NCI-H2107 (cell line): ENCODE measurements at places on chromosomes 6 and 20.

DNA sequence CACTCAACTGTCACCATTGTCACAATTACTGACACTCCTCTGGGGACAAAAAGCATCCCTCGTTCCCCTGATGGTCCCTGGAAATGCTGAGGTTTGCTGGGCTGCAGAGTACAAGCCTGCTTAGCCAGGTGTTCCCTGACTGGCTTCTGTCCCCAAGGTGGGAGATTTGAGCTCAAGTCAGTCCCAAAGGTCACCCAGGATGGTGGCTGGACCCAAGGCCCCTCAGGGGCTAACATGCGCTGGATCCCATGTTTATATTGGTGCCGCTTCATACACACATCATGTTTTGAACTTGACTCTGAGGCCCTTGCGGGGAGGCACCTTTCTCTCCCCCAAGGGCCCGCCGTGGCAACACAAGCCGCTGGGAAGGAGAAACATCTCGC, 44.2 kb downstream of the PMEPA1 start:
- DNase-seq: no peak

GRCh38 chr20:56359212-56360132, 698 bp downstream of the FAM210B start:
- DNase-seq: peak; percentile 20

- DNase-seq: no peak
Observed at GRCh38 chr20:24418731-24419130, 50.7 kb upstream of the SYNDIG1 start.

GRCh38 chr20:24060851-24061590, 72.4 kb upstream of the GGTLC1 start:
- no peak for DNase-seq

GRCh38 chr20:37519508-37520418, 1.3 kb upstream of the NNAT start:
- peak; percentile 71 for DNase-seq

DNA sequence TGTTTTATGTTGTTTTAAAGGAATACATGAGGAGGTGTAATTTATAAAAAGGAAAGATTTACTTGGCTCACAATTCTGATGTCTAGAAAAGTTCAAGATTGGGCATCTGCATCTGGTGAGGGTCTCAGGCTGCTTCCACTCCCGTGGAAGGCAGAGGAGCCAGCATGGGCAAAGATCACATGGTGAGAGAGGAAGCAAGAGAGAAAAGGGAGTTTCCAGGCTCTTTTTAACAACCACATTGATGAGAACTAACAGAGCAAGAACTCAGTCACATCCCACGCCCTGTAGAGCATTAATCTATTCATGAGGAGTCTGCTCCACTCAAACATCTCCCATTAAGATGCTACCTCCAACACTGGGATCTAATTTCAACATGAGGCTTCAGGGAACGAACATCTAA, 1666.3 kb downstream of the HACE1 start:
- DNase-seq: no peak

DNA sequence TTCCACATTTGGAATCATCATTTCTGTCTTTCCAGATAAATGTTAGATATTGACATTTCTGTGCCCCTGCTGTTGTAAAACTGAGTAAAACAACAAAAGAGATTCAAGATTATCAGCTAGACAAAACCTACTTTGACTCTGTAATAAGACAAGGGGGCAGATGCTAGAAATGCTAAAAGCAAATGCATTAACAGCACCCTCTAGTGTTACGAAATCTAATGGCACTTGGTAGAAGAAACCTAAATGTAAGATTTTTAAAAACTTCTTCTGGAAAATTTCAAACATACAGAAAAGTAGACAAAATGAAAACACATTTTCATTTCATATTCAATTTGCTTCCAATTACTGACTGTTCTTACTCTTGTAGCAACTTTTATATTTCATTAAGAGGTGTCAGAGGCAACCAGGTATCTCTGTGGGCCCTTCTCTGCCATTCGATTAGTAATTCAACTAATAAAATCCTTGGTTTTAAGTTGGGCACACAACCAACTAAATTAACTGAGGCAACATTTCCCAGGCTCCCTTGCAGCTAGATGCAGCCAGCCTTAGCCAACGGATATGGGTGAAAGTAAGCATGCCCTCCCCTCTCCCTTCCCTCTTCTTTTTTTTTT, 45.0 kb downstream of the SLC23A2 start:
- no peak for DNase-seq

- no peak for DNase-seq
Observed at GRCh38 chr6:7833751-7834070, 76.9 kb downstream of the TXNDC5 start.

DNA sequence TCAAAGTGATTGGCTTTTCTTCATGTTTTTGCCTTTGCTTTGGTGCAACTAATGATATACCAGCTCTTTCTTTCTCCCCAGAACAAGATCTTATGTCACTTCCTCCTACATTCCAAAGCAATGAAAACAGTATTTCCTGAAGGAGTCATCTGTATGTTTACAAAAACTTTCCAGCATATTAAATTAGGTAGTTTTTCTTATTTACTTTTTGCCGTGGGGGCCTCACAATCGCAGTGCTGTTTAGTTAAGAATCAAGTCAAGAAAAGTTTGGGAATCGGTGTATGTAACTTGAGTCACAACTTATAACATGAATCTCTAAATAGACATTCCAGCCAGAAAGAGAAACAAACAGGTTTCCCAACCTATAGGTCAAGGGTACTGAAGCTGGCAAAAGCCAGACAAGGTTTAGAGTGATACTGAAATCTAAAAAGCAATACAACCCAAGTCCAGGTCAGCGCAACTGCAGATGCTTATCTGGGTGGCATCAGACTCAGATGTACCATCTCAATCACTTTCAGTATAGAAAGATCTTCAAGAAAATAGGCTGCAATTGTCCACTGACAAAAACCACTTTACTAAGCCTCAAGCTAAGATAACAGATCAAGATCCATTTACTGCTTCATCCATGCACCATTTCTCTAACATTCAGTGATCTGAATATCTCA, 63.6 kb downstream of the IPCEF1 start:
- no peak for DNase-seq

DNA sequence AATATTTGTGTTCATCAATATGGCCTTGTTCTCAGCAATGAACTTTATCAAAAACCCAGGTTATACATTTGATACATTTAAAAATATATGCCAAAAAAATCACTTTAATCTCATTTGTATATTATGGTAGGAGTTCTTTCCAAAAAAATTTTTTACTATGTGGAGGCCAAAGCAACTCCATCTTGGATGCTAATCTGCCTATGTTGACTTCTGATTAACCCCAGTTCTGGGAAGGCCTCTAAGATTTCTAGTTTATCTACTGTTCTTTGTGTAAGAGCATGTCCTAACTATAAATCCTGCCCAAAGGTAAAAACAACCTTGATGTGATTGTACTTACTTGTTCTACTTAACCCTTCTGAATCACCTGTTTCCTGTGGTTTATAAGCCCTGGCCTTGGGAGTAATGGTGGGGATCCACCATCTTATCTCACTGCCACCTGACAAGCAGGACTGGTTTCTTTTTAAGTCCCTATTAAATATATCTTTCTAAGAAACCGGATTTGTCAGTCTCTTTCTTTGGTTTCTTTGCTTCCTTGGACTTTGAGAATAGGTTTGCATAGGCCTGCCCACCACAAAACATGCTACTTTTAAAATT, 46.7 kb downstream of the RNGTT start:
- no peak for DNase-seq

GRCh38 chr6:75397656-75398465, 95.7 kb downstream of the FILIP1 start:
- no peak for DNase-seq

DNA sequence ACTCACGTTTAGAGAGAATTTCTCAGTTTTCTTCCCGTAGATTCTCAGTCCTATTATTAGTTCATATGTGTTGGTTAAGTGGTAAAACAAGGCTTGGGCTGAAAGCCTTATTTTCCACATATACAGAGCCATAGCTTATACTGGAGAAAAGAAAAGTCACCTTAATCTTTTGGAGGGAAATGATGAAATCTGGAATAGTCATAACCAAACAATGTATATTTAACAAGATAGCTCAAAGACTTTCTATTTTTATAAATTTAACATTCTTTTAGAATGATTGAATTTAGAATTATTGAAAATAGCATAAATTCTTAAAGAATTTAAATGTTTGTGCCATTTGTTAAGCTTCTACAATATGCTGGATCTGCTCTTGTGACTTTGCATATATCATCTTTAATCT, 85.8 kb downstream of the CDKAL1 start:
- DNase-seq: no peak
